Caki2 (cell line): ENCODE measurements at places on chromosomes 5 and 9. TPM values are rescaled to one million over a fixed set of nuclear protein-coding genes. Genes with fewer than 3 reads are reported as not detected.

Gene POLR3G
- total RNA-seq = 2.3 and 5.7 TPM in 2 replicates

DNA sequence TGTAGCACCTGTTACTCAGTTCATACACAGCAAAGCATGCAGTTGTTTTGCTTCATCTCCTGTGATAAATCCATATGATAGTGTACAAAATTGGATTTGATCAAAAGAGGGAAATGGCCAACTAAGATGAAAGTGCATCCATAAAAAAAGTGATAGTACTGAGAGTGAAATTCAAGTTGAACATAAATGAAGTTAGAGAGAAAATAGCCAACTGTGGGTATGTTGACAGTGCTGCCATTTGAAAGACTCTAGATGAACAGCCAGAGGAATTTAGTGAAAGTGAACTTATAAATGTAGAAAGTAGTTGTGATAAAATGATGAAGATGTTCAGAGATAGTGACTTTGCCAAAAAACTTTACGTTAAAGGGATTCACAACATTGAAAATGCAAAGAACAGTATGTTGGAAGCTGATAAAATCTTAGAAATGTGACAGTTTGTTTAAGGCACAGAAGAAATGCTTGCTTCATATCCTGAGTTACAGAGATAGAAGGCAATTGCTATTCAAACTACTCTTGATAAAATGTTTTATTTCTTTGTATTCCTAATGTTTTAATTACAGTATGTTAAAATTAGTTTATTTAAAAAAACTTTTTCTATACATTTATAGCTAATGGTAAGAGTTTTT is 119.7 kb downstream of the DMXL1 start:
- no peak for DNase-seq

DNA sequence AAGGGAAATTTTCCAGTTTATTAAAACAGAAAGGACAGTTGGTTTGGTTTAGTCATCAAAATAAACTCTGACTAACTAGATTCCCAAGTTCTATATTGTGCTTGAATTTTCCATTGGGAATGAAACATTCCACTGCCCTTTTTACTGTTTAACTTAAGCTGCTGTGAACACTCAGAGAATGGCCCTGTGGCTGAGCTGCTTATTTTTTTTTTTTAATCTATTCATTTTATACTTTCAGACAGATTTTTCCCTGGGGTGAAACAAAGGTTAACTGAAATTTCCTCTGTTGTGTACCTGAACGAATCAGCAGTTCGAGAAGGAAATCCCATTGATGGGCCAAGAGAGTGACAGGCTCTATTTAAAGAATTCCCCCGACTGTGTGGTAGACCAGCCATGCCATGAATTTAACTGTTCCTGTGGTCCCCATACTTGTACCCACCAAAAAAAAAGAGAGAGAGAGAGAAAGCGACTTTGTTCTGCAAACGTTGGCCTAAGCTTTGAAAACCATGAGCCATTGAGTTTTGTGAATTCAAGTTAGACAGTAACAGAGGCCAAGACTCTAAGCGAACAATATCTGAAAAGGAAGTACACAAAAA is 138.7 kb upstream of the GRHPR start:
- peak; percentile 87 for DNase-seq

- no peak for DNase-seq
Observed at GRCh38 chr5:163165277-163165676, 272.1 kb upstream of the CCNG1 start.

GRCh38 chr9:115627511-115627910 is 509.6 kb upstream of the TNC start:
- DNase-seq = no peak

Gene TSSK1B
- not detected in 2 replicates for total RNA-seq

GRCh38 chr9:6955251-6955921 is 197.6 kb downstream of the KDM4C start:
- no peak for DNase-seq

GRCh38 chr5:172769616-172770373 is 1.2 kb downstream of the DUSP1 start:
- peak; percentile 54 for DNase-seq

DNA sequence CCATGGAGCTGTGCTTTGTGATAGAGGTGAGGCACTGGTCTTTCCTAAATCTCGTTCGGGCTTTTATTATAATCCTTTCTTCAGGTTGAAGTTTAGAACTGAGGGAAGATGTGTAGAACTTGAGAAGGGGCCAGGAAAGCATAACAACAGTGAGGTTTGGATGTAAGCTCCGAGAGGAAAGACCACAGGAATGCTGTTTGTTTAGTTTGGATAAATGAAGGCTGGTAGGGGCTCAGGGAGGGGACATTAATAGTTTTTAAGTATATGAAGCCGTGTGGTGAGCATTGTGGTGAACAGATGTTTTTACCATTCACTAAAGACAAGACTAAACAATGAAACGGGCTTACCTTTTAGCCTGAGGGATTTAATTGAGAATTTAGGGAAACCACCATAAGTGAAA is 130.8 kb downstream of the ARHGAP26 start:
- DNase-seq = no peak

DNA sequence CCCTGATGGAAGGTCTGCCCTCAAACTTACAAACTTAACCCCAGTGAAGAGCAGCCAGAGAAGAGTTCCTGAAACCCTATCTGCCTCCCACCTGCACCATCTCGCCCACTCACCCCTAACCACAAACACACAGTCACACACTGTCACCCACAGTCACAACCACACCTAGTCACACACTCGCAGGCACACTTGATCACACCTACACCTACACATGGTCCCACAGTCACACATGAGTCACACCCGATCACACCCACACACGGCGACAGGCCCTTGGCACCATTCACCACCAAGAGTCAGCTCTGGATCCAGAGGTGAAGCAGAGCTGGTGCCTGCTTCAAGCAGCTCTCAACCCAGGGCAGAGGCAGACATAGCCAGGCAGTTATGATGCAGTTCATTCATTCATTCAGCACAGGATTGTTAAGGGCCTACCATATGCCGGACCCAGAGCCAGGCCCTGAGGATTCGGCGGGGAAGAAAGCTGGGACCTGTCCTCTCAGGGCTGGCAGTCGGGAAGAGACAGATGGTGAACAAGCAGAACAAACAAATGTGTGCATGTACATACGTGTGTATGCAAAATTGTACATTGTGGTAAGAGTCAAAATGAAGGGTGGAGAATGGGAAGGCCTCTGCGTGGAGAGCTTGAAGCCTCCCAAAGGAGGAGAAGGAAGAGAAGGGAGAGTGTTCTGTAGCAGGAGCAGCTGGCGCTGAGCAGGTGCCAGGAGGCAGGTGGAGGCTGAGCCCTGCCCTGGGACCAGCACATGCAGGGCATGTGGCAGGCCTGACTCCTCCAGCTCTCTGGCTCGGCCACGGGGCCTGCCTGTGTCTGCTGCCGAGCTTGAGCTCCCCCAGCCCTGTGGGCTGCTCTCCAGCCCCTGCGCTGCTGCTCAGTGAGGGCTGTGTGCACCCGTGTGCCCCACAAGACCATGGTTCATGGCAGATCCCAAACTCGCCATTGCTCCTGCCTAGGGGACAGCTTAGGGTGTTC is 6.4 kb downstream of the TSPAN17 start:
- peak; percentile 18 for DNase-seq

Gene ENDOG
- 15.5 and 28.4 TPM in 2 replicates for total RNA-seq

GRCh38 chr5:29252390-29252789 is 1941.1 kb upstream of the CDH6 start:
- no peak for DNase-seq

Gene KCNV2
- not detected in 2 replicates for total RNA-seq

DNA sequence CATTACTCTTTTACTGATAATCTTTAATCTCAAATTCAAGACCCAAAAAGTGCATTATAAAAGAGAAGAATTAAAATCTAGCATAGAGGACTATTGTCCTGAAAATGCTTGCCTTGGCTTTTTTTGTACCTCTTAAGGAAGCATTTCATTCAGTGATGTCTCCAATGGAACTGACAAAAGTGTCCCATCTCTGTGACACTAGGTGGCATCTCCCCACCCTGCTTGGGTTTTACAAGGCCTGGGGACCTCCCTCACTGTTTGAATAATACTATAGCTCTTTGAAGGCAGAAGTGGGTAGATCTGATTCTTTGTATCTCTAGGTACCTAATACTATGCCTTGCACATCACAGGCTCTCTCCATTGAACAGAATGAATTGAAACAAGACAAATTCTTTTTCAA is 180.6 kb downstream of the EPB41L4A start:
- DNase-seq = no peak

DNA sequence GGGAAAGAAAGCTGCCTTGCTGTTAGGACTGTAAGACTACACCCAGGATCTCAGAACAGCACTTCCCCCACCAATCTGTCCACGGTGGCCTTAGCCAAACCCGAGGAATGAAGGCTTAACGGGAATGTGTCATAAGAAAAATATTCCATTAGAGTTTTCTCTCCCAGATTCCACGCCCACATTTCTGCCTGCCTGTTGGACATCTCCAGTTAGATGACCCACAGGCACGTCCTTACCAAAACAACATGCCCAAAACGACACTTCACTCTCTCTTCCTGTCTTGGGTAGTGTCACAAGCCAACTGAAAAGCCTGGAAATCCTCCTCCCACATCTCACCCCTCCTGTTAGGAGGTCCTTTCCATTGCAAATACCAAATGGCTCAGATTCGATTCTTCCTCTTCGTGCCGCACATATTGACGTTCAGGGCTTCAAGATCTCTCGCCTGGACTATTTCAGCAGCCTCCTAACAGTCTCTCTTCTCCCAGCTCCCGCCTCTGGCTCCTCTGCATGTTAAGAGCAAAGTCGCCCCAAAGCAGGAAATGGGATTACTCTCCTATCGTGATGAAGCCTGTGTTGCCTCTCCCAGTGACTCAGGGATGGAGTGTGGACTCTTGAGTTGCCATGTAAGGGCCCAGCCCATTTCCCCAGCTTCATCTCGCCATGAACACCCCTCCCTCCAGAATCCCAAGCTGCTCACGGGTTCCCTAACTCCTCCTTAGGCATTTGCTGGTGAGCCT is 159.3 kb downstream of the NR3C1 start:
- peak; percentile 96 for DNase-seq

Gene CSF2
- total RNA-seq = not detected in 2 replicates

Gene BARHL1
- not detected in 2 replicates for total RNA-seq

Gene GAS1
- 5.4 and 6.5 TPM in 2 replicates for total RNA-seq

GRCh38 chr9:95749493-95749892 is 126.0 kb upstream of the ERCC6L2 start:
- DNase-seq = no peak

GRCh38 chr5:6411141-6411540 is 32.8 kb upstream of the MED10 start:
- DNase-seq = no peak

GRCh38 chr9:126782053-126782388 is 22.8 kb upstream of the ZBTB43 start:
- DNase-seq = no peak

- DNase-seq = peak; percentile 19
Observed at GRCh38 chr9:127311239-127311741, 46.7 kb downstream of the GARNL3 start.

DNA sequence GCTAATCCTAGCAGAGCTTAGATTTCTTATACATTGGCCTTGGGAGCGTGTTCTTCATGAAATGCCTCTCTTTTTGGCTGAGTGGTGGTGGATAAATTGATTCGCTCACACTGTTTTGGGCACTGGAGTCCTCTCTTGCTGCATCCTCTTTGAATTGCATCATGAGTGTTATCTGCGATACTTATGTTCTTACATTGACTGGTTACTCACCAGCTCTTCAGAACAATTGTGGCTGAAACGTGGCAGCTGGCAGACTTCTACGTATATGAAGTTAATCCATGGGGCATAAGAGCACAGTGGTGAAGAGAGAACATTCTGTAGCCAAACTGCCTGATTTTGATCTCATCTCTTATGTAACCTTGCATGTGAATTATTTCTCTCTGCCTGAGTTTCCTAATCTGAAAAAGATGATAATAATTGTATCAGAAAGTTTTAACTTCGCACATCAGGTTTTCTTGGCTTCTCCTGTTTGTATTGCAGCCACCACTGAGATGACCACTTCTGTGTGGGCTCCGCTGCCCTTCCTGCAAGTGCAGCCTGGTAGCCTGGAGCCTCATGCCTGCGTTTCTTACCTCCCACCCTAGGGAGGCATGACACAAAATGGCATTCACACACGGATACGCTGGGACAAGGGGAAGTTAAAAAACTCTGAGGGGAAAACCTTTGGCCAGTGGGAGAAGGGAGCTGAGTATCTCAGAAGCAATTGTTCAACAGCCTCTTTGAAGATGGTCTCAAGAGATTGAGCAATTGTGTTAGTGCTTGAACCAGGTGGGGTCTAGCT is 295.2 kb downstream of the ARHGAP26 start:
- DNase-seq = no peak

- DNase-seq = no peak
Observed at GRCh38 chr9:23850690-23851629, 24.9 kb upstream of the ELAVL2 start.

- DNase-seq = no peak
Observed at GRCh38 chr5:156240414-156240813, 86.5 kb upstream of the SGCD start.

Gene TNPO1
- 99.7 and 122 TPM in 2 replicates for total RNA-seq

Gene SLC4A9
- not detected in 2 replicates for total RNA-seq

Gene SPIN1
- 83.5 and 85.7 TPM in 2 replicates for total RNA-seq
